ENCODE measurements at places on chromosomes 1 and 21.

- no peaks in the 10 kb centered on the region for H3K27me3 ChIP-seq
- H3K36me3 ChIP-seq, result no peaks in the 10 kb centered on the region
- H3K4me3 ChIP-seq, result no peak overlapping the region
- DNase-seq, result no peak
- H3K27ac ChIP-seq, result no peak overlapping the region
- H3K4me1 ChIP-seq, result no peaks in the 10 kb centered on the region
These were observed 123.7 kb upstream of the GJB5 start for GRCh38 chr1:34631126-34631525.

- H3K4me3 ChIP-seq, result no peak overlapping the region
- no peak for DNase-seq
- no peaks in the 10 kb centered on the region for H3K36me3 ChIP-seq
- no peaks in the 10 kb centered on the region for H3K27me3 ChIP-seq
- H3K27ac ChIP-seq, result no peak overlapping the region
- no peaks in the 10 kb centered on the region for H3K4me1 ChIP-seq
These were observed 14.1 kb downstream of the TMCO4 start for GRCh38 chr1:19785660-19786059.

DNA sequence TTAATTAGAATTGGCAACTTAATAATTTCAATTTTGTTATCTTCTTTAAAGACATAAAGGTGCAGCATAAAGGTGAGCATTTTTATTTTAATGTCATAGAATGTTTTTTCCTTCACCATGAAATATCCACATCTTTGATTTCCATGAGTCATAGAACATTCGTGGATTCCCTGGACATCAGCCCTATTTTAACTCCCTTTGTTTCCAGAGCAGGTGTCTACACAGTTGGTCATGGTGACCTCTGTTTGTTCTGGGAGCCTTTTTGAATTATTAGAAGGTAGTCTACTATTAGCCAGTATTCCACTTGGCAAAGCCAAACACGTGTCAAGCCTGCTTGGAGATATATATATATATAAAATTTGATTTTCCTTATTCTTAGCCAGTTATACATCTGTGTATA lies 572.9 kb downstream of the LTN1 start:
- H3K27me3 ChIP-seq, result no peaks in the 10 kb centered on the region
- no peaks in the 10 kb centered on the region for H3K36me3 ChIP-seq
- no peak for DNase-seq

- H3K27ac ChIP-seq, result no peak overlapping the region
- H3K4me3 ChIP-seq, result no peak overlapping the region
- no peaks in the 10 kb centered on the region for H3K4me1 ChIP-seq
- no peaks in the 10 kb centered on the region for H3K36me3 ChIP-seq
- H3K27me3 ChIP-seq, result no peaks in the 10 kb centered on the region
These were observed 131.6 kb downstream of the TLR5 start for GRCh38 chr1:223011505-223011856.

DNA sequence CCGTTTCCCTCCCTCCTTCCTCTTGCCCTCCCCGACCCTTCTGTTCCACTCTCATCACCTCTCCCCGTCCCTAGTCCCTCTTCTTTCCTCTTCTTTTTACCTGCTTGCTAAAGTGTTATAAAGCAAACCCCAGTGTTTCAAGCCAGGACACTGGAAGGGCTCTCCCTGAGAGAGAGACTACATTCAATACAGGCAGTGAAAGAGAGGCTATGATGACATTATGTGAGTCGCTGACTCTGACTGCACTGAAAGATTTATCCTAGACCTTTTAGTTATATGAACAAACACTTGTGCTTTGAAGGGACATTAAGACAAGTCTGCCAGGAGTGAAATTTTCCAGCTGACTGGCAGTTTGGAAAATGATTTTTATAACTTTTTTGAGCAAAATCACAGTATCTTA lies 155.7 kb downstream of the S1PR1 start:
- no peak overlapping the region for H3K27ac ChIP-seq
- no peak for DNase-seq
- H3K4me3 ChIP-seq, result no peak overlapping the region
- no peaks in the 10 kb centered on the region for H3K27me3 ChIP-seq

DNA sequence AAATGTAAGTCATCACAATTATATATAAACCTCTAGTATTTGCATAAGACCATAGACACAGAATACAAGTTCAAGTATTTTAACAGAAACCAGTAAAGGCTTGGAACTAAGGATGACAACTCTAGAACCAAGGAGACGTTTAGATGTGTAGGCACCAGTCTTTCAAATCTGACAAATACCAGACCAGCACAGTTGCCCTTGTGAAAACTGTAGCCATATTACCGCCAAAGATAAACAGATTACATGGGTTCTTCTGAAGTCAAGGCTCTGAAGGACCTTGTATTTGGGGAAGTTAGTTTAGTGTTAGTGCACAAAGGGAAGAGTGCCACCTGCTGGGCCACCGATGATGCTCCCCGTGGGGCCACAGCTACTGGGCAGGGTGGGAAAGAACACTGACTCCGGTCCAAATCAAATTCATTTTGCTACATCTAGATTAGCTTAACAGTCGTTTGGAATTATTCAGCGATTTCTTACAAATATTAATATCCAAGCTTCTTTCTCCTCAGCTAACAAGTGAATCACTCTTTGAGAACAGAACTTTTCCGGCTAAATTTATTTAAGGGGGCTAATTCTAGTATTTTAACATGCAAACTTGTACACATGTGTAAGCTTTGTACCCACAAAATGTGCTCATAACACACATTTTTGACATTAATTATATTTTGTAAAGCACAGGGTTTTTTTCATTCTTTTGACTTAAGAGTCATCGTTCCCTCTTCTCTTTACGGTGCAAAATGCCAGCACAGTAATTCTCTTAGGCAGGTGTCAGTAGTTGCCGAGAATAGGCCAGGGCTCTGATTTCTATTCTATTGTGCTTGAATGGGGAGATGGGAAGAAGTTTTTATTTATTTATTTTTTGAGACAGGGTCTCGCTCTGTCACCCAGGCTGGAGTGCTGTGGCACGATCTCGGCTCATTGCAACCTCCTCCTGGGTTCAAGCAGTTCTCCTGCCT lies 8.0 kb upstream of the NIBAN1 start:
- no peak overlapping the region for H3K4me3 ChIP-seq
- H3K4me1 ChIP-seq, result no peaks in the 10 kb centered on the region
- no peaks in the 10 kb centered on the region for H3K36me3 ChIP-seq
- H3K27ac ChIP-seq, result no peak overlapping the region
- no peaks in the 10 kb centered on the region for H3K27me3 ChIP-seq

DNA sequence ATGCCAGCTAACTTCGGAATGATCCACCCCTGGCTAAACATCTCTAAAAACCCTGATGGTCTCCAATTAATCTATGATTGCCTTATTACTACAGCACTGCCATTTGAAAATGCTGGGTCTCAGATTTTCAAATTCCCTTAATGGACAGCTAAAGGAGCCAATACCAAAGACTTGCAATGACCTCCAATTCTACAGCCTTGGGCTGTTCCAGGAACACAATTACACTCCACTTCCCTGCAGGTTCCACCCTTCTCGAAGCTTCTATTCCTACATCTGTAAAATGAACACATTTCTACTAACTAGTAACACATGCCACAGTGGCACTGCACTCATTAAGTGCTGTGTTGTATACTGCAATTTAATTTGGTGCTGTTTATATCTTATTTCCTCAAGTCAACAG lies 85.7 kb upstream of the AK4 start:
- no peak overlapping the region for H3K4me3 ChIP-seq
- peak overlapping the region; percentile 41 for H3K27ac ChIP-seq
- no peak for DNase-seq
- no peaks in the 10 kb centered on the region for H3K27me3 ChIP-seq
- no peaks in the 10 kb centered on the region for H3K36me3 ChIP-seq
- H3K4me1 ChIP-seq, result peaks cover 13% of the 10 kb centered on the region

DNA sequence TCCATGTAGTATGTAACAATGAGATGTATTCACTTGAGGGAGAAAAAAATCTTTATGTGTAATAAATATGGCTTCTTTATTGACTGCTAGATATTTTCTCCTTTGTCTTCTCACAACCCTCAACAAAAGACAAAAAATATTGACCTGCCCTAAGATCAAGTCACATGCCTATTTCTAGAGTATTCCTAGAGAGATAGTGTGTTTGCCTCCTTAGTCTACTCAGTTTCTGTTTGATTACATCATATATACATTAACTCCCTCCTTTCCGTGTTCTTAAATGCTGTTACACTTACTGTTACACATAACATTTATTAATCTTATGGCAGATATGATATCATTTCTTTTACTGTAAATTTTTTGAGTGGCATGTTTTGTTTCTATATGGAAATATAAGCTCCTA lies 281.6 kb upstream of the RGS18 start:
- DNase-seq, result no peak
- H3K27ac ChIP-seq, result no peak overlapping the region
- H3K4me3 ChIP-seq, result no peak overlapping the region
- no peaks in the 10 kb centered on the region for H3K27me3 ChIP-seq

DNA sequence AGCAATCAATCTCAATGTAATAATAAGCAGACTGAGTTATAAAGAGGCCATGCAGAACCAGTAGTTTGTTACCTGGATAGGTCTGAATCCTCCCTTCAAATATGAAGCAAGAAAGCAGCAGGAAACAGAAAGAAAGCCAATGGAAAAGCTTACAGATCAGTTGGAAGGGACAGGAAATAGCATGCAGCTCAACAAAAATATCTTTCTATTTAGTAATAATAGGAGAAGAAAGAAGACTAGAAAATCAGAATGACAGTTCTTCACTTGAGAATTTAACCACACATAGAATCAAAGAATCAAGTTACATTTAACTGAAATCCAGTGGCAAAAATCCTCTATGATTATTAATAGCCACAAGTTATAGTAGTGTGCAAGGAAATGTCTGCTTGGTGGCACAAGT lies 194.4 kb downstream of the EIF4G3 start:
- H3K27me3 ChIP-seq, result no peaks in the 10 kb centered on the region
- H3K4me3 ChIP-seq, result no peak overlapping the region
- H3K27ac ChIP-seq, result no peak overlapping the region
- no peaks in the 10 kb centered on the region for H3K36me3 ChIP-seq

GRCh38 chr1:151887028-151887427 lies 22.3 kb downstream of the THEM4 start:
- no peak overlapping the region for H3K4me3 ChIP-seq
- no peaks in the 10 kb centered on the region for H3K4me1 ChIP-seq
- no peaks in the 10 kb centered on the region for H3K36me3 ChIP-seq
- DNase-seq, result no peak
- H3K27me3 ChIP-seq, result no peaks in the 10 kb centered on the region

DNA sequence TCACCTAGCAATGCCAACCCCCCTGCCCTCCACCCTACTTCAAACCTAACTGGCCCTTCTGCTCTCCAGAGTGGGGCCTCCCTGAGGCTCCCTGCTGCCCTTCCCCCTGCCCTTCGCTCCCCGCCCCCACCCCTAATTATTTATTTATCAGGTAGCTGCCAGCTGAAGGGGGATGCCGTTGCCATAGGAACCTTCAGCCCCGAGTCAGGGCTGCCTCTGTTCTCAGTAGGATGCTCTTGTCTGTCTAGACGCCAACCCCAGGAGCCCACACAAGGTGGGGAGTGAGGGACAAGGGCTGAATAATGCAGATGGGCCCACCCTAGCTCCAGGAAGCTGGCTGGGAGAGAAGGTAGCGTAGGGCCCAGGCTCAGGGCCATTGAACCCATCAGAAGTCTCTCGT lies 41.1 kb downstream of the NKAIN1 start:
- H3K36me3 ChIP-seq, result no peaks in the 10 kb centered on the region
- H3K4me3 ChIP-seq, result no peak overlapping the region
- H3K4me1 ChIP-seq, result no peaks in the 10 kb centered on the region
- no peaks in the 10 kb centered on the region for H3K27me3 ChIP-seq

DNA sequence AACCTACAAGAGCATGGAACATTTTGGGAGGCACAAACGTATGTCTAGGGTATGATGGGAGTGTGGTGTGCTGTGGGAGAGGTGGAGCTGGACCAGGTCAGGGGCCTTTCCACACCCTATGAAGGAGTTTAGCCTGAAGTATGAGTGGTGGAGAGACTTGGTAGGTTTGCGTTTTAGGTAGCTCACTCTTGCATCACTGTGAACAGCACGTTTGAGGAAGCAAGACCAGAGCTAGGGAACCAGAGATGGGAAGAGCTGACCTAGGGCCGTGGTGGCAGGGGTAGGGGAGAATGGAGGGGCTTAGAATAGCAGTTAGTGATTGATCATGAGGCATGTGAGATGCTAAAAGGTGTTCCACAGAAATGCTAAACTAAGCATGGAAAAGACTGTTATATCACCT lies 25.1 kb upstream of the ZFP69B start:
- no peak overlapping the region for H3K4me3 ChIP-seq
- no peak for DNase-seq
- no peaks in the 10 kb centered on the region for H3K4me1 ChIP-seq
- H3K27me3 ChIP-seq, result no peaks in the 10 kb centered on the region
- H3K27ac ChIP-seq, result no peak overlapping the region
- peaks cover 18% of the 10 kb centered on the region for H3K36me3 ChIP-seq

- no peak for DNase-seq
- no peaks in the 10 kb centered on the region for H3K36me3 ChIP-seq
- H3K27me3 ChIP-seq, result no peaks in the 10 kb centered on the region
- H3K27ac ChIP-seq, result no peak overlapping the region
These were observed 153.0 kb downstream of the DNM3 start for GRCh38 chr1:171994293-171994692.

- H3K27ac ChIP-seq, result no peak overlapping the region
- no peaks in the 10 kb centered on the region for H3K4me1 ChIP-seq
These were observed 74.4 kb downstream of the CLSTN1 start for GRCh38 chr1:9749361-9749760.
